ENCODE measurements at places on chromosomes 7 and 10.

DNA sequence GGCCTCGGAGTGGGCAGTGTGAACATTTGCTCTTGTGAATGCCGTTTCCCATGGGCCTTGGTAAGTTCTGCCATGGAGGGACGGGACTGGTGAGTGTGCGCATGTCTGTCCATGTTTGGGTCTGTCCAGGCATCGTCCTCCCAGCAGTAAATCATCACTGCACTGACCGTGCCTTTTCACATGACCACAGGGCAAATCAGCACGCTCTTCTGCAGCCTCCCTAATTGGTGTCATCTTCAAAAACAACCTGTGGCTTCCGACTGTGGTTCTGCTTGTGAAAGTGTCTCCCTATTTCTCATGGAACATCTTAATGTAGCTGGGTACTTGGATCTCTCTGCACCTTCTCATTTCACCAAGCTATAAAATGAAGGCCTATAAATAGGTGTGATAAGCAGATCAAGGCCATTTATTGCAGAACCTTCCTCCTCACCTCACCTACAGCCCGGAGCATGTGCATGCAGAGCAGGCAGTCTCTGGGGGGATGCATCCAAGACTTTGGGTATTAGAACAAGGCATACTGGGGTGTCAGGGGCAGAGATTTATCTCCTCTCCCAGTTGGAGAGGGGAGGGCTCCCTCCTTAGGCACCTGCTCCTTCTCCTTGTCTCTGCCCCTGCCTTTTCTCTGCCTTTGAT, 77.4 kb downstream of the RBM20 start:
- DNase-seq: no peak

- no peak for DNase-seq
Observed at GRCh38 chr10:54368984-54369383, 432.0 kb downstream of the PCDH15 start.

- DNase-seq: no peak
Observed at GRCh38 chr10:133403784-133404183, 9.8 kb downstream of the MTG1 start.

GRCh38 chr7:40135317-40135610, 459 bp downstream of the SUGCT start:
- DNase-seq: no peak

All from muscle of back (tissue), 13 donors.